Activated naive CD8-positive, alpha-beta T cell treated with anti-CD3 and anti-CD28 coated beads, Interleukin-2, amount 10 ng/mL, durations not matched to agents 7 days and 5 days (primary cell): ENCODE measurements at places on chromosomes 12 and 14. TPM values are rescaled to one million over a fixed set of nuclear protein-coding genes. Genes with fewer than 3 reads are reported as not detected.

Gene NCKAP5L
- 10.3 TPM for total RNA-seq

Gene CAPZA3
- not detected for total RNA-seq

Gene RNASE11
- total RNA-seq = not detected

Gene GDF11
- total RNA-seq = 11.5 TPM

Gene CALCOCO1
- total RNA-seq = 83.6 TPM

DNA sequence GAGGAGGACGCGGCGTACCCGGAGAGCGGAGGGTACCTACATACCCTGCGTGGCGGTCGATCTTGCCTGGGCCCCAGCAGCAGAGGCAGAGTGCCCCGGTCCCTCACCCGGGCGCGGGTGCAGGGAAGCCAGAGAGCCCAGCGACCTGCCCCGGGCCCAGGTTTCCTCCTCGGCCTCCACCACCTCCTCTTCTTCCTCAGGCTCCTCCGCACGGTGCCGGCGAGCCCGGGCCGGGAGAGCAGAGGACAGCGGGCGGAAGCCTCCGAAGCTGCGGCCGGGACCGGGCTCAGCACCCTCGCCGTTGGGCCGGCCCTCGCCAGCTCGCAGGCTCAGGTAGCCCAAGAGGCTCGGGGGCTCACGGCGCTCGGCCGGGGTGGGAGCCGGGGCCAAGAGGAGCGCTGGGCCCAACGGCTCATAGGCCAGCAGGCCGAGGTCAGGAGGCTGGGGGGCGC lies 6.6 kb downstream of the ZNF219 start:
- no peak for DNase-seq

GRCh38 chr12:67592228-67593011 lies 56.1 kb upstream of the DYRK2 start:
- no peak for DNase-seq

- no peak for DNase-seq
These were observed 139.0 kb downstream of the BCL11B start for GRCh38 chr14:99132821-99133635.

GRCh38 chr12:124841558-124841945 lies 22.1 kb downstream of the SCARB1 start:
- DNase-seq = no peak

- DNase-seq = no peak
These were observed 1598.3 kb downstream of the AACS start for GRCh38 chr12:126663304-126664094.

GRCh38 chr12:93773122-93773871 lies 96.1 kb downstream of the CRADD start:
- DNase-seq = no peak

GRCh38 chr14:72563676-72564075 lies 330.2 kb downstream of the DPF3 start:
- DNase-seq = no peak

- peak; percentile 60 for DNase-seq
These were observed 53.3 kb downstream of the RBM19 start for GRCh38 chr12:113912760-113913329.

- DNase-seq = no peak
These were observed 40.1 kb downstream of the RFLNA start for GRCh38 chr12:124334976-124335375.
